ENCODE measurements at places on chromosomes 2 and 18.
A peak's percentile ranks its signal among the peaks of the same experiment; 100 is the strongest.

- DNase-seq, result no peak
Measured at GRCh38 chr2:2901384-2902345, 476.0 kb downstream of the EIPR1 start.

DNA sequence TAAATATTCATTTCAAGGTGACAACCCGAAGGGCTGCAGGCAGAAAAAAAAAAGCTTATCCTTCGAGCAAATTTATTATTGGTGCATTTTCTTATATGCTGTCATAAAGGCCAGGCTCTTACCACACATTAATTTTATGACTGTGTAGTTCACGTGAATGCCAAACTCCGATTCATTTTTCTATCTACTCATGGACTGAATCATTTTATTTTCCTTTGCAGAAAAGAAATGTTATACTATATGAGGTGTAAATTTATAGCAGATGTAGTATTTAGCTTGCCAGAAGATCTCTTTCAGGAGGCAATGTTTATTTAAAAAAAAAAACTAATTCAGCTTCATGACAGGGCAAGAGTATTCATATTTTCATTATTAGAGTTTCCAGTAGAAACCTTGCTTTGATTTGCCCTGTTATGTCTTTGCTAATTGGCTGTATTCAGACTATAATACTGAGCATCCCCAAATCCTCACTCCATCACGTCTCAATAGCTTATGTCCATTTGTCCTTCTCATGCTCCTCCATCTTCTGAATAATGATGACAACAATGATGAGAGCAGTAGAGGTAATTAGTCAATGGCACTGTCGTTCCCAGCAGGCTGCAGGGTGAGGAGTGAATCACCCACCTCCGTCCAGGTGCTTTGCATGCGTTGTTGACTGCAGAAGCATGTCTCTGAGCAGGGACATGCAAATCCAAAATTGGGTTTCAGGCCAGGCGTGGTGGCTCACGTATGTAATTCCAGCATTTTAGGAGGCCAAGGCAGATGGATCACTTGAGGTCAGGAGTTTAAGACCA lies 101.1 kb upstream of the RAB12 start:
- no peak for DNase-seq

DNA sequence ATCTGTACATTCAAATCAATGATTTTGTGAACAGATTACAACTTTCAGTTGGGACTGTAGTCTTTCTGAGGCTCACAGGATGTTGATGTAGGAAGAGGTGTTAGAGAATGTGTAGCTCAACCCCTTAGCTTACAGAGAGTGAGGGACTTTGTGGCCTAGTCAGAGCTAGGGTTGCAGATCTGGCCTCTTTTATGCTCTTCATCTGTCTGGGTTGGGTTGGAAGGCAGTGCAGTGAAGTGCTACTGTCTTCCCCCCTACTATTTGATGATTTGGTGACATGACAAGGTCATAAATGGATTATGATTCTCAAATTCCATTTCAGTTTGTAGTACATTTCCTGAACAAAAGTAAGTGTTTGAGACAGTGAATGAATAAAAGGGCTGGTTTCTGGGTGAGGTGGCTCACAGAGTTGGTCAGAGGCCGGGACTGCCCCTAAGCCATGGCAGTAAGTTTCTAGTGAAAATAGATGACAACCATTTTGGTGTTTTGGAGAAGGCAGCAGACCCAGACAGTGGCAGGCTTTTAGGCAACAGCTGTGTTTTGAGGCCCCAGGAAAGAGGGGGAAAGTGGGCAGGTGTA lies 21.6 kb downstream of the MAP4K4 start:
- no peak for DNase-seq

- DNase-seq, result no peak
Measured at GRCh38 chr18:62109676-62110075, 77.2 kb downstream of the PIGN start.

- DNase-seq, result no peak
Measured at GRCh38 chr2:44964752-44965236, 23.3 kb downstream of the SIX3 start.

GRCh38 chr2:18836436-18836835 lies 247.1 kb upstream of the NT5C1B start:
- DNase-seq, result no peak

DNA sequence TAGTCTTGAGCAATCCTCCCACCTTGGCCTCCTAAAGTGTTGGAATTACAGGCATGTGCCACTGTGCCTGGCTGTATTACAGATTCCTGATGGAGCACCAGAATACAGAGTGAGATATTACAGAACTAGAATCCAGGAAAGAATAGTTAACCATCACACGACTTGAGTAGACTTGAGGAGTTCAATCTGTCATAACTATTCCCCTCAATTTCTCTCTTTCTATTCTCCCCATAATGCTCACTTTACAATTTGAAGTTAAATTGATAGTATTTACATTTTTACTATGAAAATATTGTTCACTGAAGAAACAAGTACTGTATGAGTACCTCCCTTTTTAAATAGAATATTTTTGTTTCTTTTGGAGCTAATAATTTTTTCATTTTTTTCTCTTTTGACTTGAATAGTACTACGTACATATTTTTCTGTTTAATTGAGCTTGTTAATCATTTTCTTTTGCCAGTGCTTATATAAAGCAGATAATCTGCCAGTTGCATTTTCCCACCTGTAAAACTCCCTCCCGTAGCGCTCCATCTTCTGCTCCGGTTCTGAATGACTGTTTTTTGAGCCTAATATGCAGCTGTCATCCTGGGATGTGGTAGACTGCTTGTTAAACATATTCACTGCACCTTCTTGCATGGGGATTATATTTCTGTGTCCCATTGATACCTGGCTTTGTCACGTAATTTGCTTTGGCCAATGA lies 105.5 kb downstream of the MYCN start:
- no peak for DNase-seq

DNA sequence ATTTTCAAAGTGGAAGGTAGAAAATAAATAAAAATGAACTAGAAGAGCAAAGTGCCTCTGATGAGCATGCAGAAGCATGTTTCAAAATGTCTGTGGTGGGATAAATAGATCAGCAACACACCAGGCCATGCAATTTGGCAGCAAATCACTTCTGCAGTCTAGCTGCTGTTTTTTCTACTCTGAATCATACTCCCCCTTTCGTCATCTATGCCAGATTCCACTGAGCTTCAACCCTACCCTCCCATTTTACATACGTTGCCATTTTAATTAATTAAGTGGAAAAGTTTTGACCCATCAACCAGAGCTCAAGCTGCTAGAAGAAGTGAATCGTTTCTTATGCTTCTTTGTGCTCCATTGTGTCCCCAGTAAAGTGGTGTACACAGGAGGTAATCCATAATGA lies 79.3 kb downstream of the NRXN1 start:
- no peak for DNase-seq

DNA sequence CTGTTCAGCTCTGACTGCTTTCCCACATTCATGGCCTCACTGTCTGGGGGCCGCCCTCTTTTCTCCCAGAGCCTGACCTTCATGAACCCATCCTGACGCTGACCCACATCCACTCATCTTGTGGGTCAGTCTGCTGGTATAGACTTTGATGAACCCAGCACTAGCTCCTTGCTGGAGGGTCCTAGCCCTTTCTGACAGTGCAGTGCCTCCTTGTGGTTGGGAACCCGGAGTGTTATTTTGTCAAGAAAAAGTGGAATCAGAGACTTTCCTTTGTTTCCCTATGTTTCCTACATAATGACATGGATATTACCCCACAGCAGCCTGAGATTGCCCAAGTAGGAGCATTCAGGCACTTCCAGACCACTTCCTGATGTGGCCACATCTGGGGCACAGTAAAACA lies 19.3 kb upstream of the OSR1 start:
- no peak for DNase-seq

DNA sequence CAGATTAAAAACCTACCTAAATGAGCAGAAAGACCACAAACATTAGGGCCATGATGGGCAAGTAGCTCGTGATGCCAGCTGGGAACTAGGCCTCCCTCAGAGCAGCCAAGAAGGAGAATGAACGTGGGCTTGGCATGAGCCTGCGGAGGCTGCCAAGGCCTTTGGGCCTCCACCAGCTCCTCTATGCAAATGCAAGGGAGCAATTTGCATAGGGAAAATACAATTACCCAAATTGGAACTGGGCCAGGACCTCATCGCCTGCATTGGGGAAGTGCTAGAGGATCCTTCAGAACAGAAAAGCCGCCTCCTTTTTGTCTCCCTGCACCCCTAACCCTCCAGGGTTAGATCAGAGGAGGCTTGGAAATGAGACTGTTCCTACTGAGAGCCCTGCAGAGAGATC lies 326.4 kb downstream of the SMAD2 start:
- DNase-seq, result no peak

- no peak for DNase-seq
Measured at GRCh38 chr18:54812885-54813284, 15.4 kb upstream of the RAB27B start.

DNA sequence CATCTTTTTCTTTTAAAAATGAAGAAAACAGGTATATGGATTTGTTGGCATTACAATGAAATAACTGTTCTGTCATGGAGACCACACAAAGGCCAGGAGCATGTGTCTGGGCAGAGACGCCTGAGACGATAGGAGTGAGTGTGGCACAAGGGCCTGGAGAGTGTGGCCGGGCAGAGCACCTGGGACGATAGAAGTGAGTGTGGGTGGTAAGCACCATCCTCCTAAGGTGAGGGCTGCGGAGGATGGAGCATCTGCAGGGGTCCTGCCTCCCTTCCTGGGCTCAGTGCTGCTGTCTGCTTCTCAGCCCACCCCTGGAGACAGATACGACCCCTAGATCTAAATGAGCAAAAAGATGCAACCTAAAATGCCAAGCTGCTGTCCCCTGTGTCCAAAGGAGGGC lies 184.9 kb downstream of the MYT1L start:
- no peak for DNase-seq

DNA sequence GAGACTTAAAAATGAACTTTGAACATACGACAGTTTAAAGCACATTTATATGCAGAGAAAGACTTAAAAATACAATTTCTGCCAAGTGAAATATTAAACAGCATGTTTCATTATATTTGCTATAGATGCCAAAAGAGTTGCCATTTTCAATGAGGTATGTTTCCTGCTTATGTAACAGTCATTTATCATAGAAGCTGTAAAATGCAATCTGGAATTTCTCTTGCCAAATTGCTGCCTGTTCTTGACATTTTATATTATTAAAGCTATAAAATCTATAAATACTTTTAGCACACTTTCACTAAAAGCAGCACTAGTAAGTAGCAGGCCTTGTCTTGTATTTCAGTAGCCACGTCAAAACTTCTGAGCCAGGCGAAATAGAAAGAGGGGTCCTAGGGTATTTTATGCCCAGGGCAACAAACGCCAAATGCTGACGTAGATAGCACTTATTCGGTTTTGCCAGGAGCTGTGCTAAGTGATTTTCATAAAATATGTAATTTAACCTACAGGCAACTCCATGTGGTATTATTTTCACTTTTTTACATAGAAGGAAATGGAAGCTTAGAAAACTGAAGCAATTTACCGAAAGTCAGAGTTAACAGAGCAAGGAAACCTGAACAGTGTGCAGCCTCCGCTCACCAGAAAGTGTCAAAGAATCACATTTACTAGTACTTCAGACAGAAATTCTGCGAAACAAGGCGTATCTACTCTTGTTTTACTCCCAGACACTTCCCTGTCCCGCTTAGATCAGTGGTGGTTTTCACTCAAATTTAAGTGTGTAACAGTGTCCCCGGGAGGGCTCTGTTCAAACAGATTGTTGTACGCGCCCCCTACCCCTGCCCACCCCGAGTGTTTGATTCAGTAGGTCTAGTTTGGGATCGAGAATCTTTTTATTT lies 1.2 kb upstream of the CYP20A1 start:
- peak; percentile 95 for DNase-seq

GRCh38 chr2:160590664-160591063 lies 97.1 kb upstream of the RBMS1 start:
- DNase-seq, result no peak

DNA sequence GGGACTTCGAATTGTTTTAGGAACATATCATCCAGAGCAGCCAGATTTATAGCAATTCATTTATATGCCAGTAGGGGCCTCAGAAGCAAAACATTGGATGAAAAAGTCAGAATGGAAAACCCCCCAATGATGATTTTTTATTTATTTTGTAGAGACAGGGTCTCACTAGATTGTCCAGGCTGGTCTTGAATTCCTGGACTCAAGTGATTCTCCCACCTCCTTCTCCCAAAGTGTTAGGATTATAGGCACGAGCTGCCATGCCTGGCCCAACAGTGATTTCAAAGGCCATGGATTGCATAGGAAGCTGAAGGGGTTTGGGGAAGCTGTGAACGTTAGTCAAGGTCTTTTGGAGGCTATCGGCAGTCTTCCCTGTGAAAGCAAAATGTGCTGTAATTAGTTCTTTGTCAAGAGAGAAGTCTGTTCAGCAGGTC lies 21.9 kb upstream of the MCFD2 start:
- DNase-seq, result no peak

- no peak for DNase-seq
Measured at GRCh38 chr2:55161295-55162210, 70.5 kb downstream of the CLHC1 start.

DNA sequence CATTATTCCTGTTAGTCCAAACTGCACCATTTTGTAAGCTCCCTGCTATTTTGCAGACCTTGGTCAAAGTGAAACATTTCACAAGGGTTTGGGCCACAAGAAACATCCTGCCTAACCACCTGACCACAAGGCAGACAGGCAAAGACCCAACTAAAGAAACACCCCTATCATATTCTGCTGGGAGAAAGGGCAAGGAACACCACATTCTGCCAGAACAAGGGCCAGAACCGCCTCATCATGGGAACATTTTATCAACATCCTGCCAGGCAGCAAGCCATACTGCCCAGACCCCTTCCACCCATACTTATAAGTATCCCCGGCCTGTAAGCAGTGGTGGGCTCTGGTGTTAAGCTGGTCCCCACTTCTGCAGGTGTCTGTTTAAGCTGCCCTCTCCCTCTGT lies 12.0 kb upstream of the RAB31 start:
- DNase-seq, result no peak

GRCh38 chr2:2107627-2108026 lies 223.4 kb downstream of the MYT1L start:
- no peak for DNase-seq

- DNase-seq, result no peak
Measured at GRCh38 chr2:175903384-175903936, 98.6 kb downstream of the LNPK start.

DNA sequence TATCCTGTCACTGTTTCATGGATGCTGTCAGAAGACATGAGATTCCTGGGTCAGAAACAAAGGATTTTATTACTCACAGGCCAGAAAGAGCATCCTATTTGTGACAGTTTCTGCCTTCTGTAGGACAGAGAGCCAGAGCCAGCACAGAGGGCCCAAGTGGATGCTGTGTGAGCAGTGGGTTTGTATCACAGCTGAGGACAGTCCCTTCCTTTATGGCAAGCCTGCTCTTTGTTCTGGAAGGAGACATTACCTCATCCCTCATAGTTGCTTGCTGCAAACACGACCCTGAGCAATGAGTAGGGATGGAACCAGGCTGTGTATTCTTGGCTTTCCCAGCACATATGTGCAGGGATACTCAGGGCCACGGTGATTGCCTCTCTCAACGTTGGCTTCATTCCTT lies 41.6 kb downstream of the ARHGEF4 start:
- no peak for DNase-seq
